IMR-90 (cell line): ENCODE measurements at places on chromosomes 7 and 10. TPM values are rescaled to one million over a fixed set of nuclear protein-coding genes. Genes with fewer than 3 reads are reported as not detected.

ZNF316 gene
- polyA plus RNA-seq = 7.2 and 8.8 TPM in 2 replicates

AKR1D1 gene
- polyA plus RNA-seq = not detected in 2 replicates

LDB3 gene
- polyA plus RNA-seq = 2.6 and 3.2 TPM in 2 replicates

KCP gene
- 0.03 and 0.07 TPM in 2 replicates for polyA plus RNA-seq

GRID1 gene
- polyA plus RNA-seq = 0.03 TPM in 1 of 2 replicates, not detected in the other

RAPGEF5 gene
- polyA plus RNA-seq = 0.05 and 0.09 TPM in 2 replicates

IFIT3 gene
- polyA plus RNA-seq = 2.8 and 3.5 TPM in 2 replicates

NCF1 gene
- not detected in 2 replicates for polyA plus RNA-seq

TMEM229A gene
- polyA plus RNA-seq = not detected in 2 replicates

GIMAP2 gene
- polyA plus RNA-seq = not detected in 2 replicates

CALML5 gene
- not detected in 2 replicates for polyA plus RNA-seq

AMZ1 gene
- polyA plus RNA-seq = 1.6 and 2.7 TPM in 2 replicates

KIAA1217 gene
- 3.4 and 4.4 TPM in 2 replicates for polyA plus RNA-seq

CYP2C9 gene
- not detected in 2 replicates for polyA plus RNA-seq

KLF6 gene
- polyA plus RNA-seq = 123 and 175 TPM in 2 replicates

EFCAB10 gene
- not detected in 2 replicates for polyA plus RNA-seq

AOAH gene
- not detected in 2 replicates for polyA plus RNA-seq

LIPK gene
- polyA plus RNA-seq = not detected in 2 replicates

WIPF3 gene
- polyA plus RNA-seq = not detected in 2 replicates

TYW1B gene
- 0.73 and 1.0 TPM in 2 replicates for polyA plus RNA-seq

ASB13 gene
- 3.9 and 4.6 TPM in 2 replicates for polyA plus RNA-seq

HTR5A gene
- polyA plus RNA-seq = not detected in 2 replicates

SPACDR gene
- 1.3 and 2.1 TPM in 2 replicates for polyA plus RNA-seq

LAMB4 gene
- 0.12 and 0.13 TPM in 2 replicates for polyA plus RNA-seq

CDH23 gene
- 0.03 TPM in 1 of 2 replicates, not detected in the other for polyA plus RNA-seq

THSD7A gene
- polyA plus RNA-seq = 0.02 and 0.04 TPM in 2 replicates

WDR37 gene
- polyA plus RNA-seq = 14.0 and 14.5 TPM in 2 replicates

SERPINE1 gene
- 2,783 and 2,870 TPM in 2 replicates for polyA plus RNA-seq

SPDYE2 gene
- polyA plus RNA-seq = not detected in 2 replicates

CALCR gene
- polyA plus RNA-seq = not detected in 2 replicates

SFTPA2 gene
- polyA plus RNA-seq = not detected in 2 replicates

ADAP1 gene
- 1.9 and 2.0 TPM in 2 replicates for polyA plus RNA-seq

MRPS17 gene
- 8.9 and 9.9 TPM in 2 replicates for polyA plus RNA-seq

KCND2 gene
- polyA plus RNA-seq = not detected in 2 replicates

HOXA4 gene
- 7.2 and 8.0 TPM in 2 replicates for polyA plus RNA-seq

SLC13A1 gene
- not detected in 2 replicates for polyA plus RNA-seq

WASHC2C gene
- polyA plus RNA-seq = 18.0 and 22.2 TPM in 2 replicates

AZGP1 gene
- not detected in 2 replicates for polyA plus RNA-seq

STEAP2 gene
- polyA plus RNA-seq = 1.7 and 1.8 TPM in 2 replicates

BICC1 gene
- 5.1 and 5.7 TPM in 2 replicates for polyA plus RNA-seq

COG5 gene
- polyA plus RNA-seq = 15.7 and 18.5 TPM in 2 replicates

CNOT4 gene
- 7.0 and 7.3 TPM in 2 replicates for polyA plus RNA-seq

CHAT gene
- not detected in 2 replicates for polyA plus RNA-seq

DENND11 gene
- polyA plus RNA-seq = 2.2 and 2.9 TPM in 2 replicates

PNPLA8 gene
- polyA plus RNA-seq = 6.1 and 7.0 TPM in 2 replicates

CYP2C19 gene
- polyA plus RNA-seq = not detected in 2 replicates

SPDYE11 gene
- polyA plus RNA-seq = not detected in 2 replicates
